ENCODE measurements at places on chromosomes 12 and 14.
A peak's percentile ranks its signal among the peaks of the same experiment; 100 is the strongest.

- DNase-seq, result no peak
These were observed 3.3 kb upstream of the AEBP2 start for GRCh38 chr12:19435831-19436497.

- DNase-seq, result peak; percentile 76
These were observed 162.8 kb downstream of the RGS6 start for GRCh38 chr14:72094844-72095582.

- DNase-seq, result peak; percentile 24
These were observed at the start of gene PPFIA2 for GRCh38 chr12:81759190-81760051. PPFIA2 (minus strand) TSS chr12:81759350.

DNA sequence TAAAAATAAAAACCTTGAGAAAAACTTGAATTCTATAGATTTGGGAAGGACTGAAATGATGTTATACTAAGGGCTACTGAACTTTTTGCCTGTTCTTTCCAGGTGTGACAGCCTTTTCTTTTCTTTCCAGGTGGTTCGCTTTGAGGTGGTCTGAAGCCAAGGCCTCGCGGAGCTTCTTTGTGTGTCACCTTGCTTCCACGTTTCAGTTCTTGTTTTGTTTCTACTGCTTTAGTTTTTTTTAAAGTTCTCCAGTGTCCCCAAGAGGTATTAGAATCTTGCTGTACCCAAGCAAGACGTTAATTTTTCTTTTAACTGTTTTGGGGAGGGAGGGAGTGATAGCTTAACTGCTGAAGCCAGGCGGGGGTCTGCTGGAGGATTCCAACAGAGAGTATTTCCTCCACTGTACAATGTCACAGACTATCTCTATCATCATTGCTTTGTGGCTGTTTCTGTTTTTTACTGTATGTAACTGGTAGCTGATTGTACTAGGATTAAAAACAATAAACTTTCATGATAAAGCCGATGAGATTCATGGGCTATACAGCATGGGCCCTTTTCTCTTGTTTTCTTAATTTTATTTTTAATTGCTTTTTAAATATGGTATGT, 40.2 kb downstream of the PROX2 start:
- DNase-seq, result no peak

DNA sequence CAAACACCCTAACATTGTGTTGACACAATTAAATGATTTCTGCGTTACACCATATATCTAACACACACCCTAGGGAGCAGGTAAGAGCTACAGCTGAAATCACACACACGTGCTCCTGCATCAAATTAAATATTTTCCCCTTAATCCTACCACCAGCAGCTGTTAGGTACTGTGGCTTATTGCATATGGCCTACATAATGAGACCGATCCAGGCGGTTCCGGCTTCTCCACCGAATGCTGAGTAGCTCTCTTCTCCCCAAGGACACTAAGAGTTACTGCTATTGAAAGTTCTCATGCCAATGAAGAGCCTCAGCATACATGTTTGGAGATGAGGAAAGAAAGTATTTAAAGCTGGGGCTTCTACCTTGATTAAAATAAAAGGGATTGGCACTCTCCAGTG, 472.2 kb upstream of the STXBP6 start:
- DNase-seq, result no peak

- no peak for DNase-seq
These were observed 32.0 kb downstream of the CDK17 start for GRCh38 chr12:96368233-96368632.

DNA sequence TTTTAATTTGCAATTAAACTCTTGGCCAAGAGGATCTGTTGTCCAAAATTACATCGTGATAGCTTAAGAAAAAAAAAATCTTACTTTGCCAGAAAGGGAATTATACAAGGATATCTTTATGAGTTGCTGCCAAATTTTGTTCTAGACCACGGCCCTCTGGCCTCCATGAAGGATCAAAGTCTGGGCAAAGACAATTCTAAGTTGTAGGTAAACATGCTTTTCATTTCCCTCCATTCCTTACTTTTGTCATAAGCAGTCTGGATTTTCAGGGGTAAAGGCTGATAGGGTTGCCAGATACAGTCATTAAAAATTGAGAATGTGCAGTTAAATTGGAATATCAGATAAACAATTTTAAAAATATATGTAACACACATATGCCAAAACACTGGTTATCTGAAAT, 135.1 kb downstream of the MON2 start:
- no peak for DNase-seq

- no peak for DNase-seq
These were observed 4.9 kb upstream of the LRIG3 start for GRCh38 chr12:58925111-58925611.

- no peak for DNase-seq
These were observed 106.4 kb downstream of the EFCAB11 start for GRCh38 chr14:89848165-89848564.

DNA sequence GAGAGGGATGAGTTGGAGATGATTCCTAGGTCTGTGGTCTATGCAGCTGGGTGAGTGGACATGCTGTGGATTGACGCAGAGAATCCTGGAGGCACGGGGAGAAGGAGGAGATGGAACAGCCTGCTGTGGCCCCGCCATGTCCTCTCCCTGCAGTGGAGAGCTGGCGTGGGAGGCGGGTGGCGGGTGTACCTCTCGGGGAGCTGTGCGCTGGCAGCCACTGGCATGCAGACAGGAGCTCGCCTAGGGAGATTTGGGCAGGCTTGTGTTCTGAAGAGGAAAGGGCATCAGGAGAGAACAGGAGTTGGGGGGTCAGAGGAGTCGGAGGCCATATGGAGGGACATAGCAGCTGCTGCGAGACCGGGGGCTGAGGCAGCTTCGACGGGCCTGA, 56.1 kb downstream of the TECPR2 start:
- no peak for DNase-seq

DNA sequence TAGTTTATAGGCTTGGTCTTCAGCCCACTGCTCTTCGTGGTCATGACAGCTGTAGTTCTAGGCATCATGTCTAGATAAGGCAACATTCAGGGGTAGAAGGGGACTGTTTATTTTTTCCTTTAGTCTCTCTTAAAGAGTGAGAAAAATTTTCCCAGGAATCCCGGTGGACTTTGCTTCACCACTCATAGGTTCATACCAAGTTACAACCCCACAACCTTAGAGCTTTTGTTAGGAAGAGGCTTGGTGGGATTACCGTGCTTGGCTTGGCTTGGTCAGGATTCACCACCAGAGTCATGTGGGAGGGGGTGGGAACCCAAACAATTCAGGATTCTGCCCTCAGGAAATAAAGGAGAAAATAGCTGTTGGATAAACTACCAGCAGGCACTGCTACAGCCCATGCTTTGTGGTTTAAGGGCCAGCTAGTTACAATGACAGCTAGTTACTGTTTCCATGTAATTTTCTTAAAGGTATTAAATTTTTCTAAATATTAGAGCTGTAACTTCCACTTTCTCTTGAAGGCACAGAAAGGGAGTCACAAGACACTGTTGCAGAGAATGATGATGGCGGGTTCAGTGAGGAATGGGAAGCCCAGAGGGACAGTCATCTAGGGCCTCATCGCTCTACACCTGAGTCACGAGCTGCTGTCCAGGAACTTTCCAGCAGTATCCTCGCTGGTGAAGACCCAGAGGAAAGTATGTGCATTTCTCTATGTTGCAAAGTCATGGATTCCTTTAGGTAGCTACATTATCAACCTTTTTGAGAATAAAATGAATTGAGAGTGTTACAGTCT, 25.9 kb upstream of the PAPLN start:
- DNase-seq, result no peak

DNA sequence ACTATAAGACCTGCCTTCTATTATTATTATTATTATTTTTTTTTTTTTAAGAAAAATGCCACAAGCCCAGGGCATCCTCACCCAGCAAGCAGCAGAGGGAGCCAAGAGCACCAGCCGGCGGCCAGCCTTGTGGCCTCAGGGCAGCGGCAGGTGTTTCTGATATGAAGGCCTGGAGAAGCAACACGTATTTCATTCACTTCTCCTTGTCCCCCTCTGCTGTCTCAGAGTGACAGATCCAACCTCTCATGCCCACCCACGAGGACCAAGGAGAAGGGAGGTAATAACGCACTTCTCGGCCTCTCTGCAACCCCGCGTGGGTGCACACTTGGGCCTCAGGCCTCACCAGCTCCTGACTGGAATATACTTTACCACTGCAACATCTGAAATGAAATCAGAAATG, 25.4 kb downstream of the CDC42BPB start:
- no peak for DNase-seq

GRCh38 chr14:30985796-30986195, 39.7 kb upstream of the AP4S1 start:
- no peak for DNase-seq

DNA sequence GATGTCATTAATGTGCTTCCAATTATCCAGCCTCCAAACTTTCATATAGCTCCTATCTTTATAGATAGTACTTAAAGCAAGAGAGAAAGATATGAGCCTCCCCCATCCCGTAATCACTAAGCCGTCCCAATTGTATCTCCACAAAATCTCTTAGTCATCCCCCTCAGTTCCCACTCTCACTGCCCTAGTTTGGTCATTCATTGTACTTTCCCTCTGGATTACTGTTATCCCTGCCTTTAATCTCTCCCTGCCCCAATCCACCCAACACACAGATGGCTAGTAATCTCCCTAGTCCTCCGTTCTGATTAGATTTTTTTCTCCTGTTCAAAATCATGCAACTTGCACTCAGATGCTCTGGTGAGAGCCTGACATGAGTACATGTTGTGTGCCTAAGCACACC, 5.4 kb upstream of the BCAT1 start:
- DNase-seq, result no peak

DNA sequence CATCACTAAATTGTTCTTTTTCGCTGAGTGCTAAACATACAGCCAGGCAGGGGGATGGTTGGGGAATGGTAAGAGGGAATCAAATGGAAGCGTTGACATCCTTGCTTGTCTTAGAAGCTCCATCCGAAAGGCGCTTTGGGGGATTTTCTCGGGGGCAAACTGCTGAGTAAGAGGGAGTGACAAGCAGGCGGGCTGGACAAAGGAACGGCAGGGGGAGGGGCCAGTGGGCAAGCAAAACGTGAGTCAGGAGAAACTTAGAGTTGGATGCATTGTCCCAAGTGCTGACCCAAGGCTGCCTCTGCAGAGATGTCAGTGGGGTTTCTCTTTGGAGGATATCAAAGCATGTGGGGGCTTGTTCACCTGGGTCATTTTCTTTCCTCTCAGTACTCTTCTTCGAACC, 480.5 kb downstream of the VRK1 start:
- DNase-seq, result no peak

DNA sequence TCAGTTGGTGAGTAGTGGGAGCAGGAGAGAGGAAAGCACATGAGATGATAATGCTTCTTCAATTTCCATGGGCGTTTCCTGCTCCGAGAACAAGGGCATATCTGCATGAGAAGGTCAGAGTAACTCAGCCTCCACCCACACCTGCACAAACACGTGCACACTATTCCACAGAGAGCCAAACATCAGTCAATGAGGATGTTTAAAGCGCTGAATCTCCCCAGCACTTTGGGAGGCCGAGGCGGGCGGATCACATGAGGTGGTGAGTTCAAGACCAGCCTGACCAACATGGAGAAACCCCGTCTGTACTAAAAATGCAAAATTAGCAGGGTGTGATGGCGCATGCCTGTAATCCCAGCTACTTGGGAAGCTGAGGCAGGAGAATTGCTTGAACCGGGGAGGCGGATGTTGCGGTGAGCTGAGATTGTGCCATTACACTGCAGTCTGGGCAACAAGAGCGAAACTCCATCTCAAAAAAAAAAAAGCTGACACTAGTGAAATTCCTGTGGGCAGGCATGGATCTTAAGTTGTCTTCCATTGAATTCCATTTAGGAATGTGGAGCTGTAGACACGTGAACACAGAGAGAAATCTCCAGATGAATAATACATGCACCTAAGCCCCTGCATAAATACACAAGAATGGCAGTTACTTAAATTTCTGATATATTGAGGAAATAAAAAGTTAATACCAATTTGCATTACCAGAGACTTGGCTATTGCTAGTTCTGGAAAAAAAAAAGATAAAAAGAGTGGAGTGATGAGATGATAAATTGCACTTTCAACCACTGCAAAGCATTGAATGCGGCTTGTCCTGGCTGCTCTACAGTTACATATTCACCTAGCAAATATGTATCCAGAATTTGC, 1097.4 kb upstream of the TMEM132C start:
- DNase-seq, result no peak

GRCh38 chr12:65926119-65926908, 102.0 kb downstream of the HMGA2 start:
- DNase-seq, result no peak

DNA sequence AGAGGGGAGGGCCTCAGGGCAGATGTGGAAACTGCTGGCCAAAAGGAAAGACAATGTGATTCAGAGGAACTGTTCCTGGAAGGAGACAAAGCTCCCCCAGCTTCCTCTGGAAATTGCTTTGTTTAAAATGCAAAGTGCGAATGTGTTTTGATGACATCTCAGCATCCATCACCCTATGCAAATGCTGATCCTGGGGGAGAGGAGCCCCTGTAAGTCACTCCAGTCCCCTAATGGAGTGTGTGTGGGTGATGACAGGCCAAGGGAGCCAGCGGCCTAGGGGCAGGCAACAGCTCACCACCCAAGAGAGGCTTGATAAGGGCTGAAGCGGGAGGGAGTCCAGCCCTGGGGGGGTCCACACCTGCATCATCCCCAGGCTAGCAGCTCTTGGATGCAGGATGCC, 134.2 kb downstream of the ESRRB start:
- no peak for DNase-seq

GRCh38 chr14:33068040-33068439, 129.4 kb downstream of the NPAS3 start:
- no peak for DNase-seq

- no peak for DNase-seq
These were observed 53.8 kb downstream of the PEBP1 start for GRCh38 chr12:118189741-118190191.

Data from activated CD4-positive, alpha-beta T cell treated with anti-CD3 and anti-CD28 coated beads, Interleukin-2, Interleukin-6, amounts not matched to agents 100 ng/mL and 50 ng/mL, durations not matched to agents 16 hours and 8 hours (primary cell).